ENCODE measurements at places on chromosomes 7 and 10.

GRCh38 chr10:129194181-129194870, 272.7 kb upstream of the MGMT start:
- no peak for DNase-seq

DNA sequence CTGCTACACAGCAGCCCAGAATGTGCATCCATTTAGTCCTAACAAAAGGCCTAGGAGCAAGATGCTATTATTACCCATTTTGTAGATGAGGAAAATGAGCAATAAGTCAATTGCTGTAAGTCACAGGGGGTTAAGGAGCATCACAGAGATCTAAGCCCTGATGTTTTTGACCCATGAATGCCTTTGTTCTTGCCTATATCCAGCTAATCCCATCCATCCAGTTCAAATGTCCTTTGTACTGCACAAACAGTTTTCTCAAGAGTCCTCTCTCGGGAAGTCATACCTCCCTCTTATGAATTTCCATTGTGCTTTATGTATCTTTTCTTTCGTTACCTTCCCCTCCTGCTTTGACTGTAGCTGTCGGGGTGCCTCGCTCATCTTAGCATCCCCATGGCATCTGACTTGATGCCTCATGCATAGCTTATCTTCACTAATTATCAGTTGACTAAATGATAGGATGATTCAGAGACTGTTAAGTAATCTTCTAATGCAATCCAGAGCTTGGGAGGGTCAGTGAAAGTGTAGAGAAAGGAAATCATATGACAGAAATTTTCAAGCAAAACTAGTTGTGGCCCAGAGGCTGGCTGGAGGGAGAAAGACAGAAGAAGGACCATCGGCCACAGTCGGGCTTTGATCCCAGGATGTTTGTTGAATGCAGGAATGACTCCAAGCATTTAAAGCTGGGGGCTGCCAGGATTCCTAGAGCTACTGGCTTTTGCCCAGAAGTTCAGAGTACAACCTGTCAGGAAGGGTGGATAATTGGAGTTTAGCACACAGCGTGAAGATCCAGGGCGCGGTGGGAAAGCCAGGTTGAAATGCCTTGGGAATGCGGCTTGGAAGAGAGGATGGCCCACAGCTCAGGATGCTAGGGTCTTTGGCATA, 23.5 kb downstream of the BLVRA start:
- DNase-seq = no peak

DNA sequence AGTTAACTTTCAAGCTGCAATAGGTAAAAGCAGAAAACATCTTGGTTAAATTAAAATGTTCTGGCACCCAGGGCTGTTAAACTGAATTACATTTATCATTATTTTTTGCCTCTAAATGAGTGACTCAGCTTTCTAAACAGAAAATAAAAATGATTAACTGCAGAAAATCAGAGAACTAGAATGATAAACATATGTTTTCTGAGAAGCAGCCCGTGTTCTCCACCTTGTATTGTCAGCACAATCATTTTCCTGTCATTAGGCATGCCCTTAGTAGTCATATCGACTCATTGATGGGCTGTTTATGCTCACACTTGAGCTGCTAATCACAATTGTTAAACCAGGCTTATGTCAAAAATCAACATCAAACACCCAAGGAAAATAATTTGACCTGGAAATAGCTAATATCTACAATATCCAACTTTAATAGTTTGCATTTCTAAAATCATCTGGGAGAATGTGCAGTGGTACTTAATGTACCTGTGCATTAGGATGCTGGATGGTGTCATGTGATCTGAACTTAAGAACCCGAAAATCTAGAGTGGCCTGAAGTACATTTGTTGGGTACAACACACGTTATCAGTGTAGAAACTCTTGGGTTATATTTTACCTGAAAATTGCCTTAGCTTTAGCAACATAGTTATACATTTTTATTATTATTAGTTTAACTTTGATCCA, 2.3 kb downstream of the MDFIC start:
- no peak for DNase-seq

DNA sequence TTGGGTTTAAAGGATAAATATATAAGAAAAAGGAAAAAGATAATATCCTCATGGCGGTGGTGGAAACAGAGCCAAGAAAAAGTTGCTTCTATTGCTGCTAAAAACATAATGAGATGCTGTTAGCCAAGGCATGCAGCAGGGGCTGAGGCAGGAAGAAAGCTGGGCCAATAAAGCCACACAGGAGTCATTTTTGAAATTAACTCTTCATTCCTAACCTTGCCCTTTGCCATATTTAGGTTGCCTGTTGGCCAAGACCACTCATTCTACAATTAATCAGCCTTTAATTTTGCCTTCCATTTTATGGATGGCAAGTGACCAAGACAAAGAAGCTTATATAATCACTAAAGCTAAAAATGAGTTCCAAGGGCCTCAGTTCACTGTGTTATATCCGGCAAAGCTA, 58.2 kb downstream of the ARMH3 start:
- no peak for DNase-seq

DNA sequence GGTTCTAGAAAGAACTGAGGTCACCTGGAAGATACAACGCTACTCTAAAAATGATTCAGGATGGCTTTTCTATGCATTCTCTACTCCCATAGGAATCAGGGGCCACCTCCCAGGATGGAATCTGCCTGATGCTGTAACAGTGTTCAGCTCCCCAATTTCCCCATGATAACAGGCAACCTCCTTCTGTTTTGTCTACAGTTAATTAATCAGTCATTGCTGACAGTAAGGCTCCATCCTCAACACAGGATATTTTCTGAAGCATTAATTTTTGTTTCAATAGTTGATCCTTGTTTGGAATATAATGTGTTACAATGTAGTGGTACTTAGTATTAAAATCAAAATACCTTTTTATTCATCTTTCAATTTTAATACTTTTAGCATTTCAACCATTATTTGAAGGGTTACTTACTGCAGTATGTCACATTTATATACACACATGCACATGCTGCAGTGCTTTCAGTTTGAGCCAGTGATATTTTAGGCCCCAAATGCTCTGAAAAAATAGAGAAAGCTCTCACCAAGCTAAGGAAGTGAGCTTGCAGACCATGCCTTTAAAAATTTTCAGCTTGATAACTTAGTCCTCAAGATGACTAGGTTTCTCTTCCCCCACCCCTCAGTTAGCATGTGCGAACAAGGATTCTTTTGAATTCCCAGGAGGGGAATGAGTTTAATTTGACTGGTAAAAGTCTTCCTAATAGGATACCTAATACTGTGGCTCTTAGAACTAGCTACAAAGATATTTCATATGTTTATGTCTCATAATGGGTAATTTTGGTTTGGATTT, 592 bp upstream of the PIK3CG start:
- no peak for DNase-seq

GRCh38 chr7:99024066-99024465, 119.8 kb downstream of the SMURF1 start:
- DNase-seq = no peak

GRCh38 chr10:99682032-99682431, 22.7 kb downstream of the ENTPD7 start:
- DNase-seq = peak; percentile 51

DNA sequence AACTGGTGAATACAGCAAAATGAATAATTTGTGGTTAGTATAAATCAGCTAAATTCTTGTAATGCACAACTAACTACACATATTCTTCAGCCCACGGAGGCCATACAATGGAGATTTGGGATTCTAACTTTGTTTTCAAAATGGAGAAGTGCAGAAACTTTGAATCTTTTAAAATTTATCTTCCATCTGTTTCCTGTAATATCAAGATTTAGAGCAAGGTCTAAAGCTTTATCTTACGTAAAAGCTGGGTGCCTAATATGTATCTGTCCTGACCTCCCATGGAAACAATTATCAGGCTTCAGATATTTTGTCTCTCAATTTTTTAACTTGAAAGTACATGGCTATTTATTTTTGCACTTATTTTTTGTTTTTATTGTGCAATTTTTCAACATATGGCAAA, 5.0 kb upstream of the AHR start:
- DNase-seq = no peak

- DNase-seq = no peak
Observed at GRCh38 chr10:8045726-8046494, 8.6 kb upstream of the GATA3 start.

- DNase-seq = peak; percentile 88
Observed at GRCh38 chr7:128827971-128828711, 2.1 kb upstream of the FLNC start.

GRCh38 chr10:33498391-33498891, 164.0 kb upstream of the NRP1 start:
- no peak for DNase-seq

DNA sequence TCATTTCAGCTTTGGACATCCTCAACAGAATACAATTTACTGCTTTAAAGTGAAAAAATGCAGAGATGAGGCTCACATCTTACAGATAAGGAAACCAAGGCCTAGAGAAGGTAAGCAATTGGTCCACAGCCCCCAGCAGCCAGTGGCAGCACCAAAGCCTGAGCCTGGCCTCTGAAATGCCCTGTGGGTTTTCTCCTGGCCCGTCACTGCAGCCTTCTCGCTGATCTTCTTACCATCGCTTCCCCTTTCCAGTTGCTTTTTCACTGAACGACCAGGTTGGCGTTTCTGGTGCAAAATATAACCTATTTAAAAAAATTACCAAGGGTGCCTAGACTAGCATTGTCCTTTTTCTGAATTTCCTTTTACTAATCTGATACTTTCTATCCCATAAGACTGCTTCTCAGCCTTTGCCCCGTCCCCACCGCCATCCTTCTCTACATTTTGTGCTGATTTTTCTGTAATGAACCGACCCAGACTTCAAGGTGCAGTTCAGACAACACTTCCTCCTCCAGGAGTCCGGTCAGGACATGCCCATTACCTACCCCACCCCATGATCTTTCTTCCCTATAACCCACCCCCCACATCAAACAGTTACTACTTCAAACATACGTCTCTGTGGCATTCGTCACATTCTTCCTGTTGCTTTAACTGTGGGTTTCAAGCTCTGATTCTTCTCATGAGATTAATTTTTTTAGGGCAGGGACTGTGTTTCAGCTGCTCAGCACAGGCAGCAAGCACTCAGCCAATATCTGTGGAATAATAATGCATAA, 289.4 kb downstream of the DNAJB6 start:
- no peak for DNase-seq

- DNase-seq = peak; percentile 67
Observed at GRCh38 chr7:141464551-141464950, 86.7 kb upstream of the AGK start.

DNA sequence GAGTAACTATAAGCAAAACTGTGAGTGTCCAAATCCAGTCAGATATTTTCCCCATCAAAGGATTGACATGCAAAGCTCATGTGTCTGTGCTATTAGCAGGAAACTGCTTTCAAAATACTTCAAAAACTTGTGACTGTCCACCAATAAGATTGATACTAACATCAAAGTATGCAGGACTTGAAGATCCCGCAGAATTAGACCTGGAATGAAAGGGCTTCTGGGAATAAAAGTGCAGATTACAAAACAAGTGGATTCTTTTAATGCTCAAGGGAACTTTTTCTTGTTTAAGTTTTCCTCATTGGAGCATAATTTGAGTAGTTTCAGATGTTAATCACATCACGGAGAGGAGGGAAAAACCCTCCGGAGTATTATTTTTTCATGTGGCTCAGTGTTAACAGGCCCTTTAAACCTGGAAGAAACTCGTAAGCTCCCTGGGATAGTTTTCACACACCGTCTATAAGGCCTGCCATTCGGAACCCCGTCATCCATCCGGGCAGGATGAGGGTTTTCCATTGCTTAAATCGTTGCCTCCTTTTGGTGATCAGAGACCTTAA, 33.9 kb upstream of the MKX start:
- no peak for DNase-seq

DNA sequence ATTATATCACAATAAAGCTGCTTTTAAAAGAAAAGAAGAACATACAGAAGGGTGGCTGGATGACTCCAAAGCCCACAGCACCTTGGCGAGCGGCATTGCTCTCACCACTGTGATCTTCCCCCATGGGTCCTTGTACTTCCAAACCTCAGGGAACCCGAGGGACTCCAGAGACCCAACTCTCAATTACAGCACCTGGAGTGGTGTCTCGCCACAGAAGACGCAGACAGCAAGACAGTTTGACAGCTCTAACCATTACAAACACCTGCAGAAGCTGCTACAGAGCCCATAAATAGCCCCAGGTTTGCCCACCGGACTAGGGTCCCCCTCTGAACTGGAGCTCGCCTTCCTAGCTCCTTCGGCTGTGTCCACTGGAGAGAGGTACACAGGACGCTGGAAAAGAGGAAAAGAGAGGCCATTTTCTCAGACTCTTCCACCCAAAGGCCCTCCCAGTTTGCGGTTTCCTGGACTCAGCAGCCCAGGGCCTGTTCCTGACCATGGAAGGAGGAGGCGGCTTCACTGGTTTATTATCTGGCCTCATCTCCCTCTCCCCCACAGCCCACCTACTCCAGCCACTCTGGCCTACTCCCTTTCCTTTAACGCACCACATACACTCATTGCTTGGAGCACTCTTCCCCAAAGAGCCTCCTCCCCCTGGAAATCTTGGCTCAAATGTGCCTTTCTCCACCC, 1.9 kb downstream of the PIK3AP1 start:
- DNase-seq = no peak

DNA sequence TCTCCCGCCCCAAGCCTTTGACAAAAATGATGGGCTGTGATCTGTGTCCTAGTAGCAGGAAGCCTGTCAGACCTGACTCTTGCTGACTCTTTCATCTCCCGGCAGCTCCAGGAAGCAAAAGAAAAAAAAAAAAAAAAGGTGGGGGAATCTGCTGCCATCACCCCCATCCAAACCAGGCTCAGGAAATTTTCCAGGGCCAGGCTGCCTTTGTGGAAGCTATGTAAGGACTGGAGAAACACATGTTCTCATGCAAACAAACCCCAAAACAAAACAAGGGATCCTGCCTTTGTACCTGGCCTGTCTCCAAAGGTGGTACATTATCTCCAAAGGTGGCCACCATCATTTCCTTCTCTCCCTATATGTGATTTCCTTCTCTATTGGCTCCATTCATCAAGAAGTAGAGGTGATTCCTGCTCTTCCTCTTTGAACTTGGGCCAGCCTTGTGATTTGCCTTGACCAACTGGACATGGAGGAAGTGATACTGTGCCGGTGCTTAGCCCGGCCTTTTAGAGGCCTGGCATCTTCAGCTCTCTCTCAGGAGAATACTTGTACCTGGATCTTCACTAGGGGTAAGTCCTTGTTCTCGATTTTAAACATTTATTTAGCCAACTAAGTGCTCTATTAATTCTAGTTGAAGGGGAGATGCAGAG, 192.2 kb upstream of the SVIL start:
- DNase-seq = no peak

- peak; percentile 66 for DNase-seq
Observed at GRCh38 chr10:102669206-102670064, 25.2 kb downstream of the TRIM8 start.

DNA sequence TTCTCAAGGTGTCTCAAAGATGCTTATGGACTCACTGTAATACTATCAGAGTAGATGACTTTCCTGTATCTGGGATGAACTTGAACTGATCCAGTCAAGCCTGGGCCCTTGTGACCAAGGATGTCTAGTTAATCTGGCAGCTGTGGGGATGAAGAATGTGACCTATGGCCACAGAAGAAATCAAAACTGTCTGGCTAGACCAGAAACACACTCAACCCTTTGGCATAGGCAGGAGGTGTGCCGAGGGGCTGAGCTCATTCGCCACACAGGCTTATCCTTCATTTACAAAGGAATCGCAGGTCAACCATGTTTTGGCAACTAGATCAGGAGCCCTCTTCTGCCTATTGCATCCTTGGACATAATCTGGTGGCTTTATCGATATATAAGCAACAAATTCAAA, 110.6 kb downstream of the ATXN7L1 start:
- DNase-seq = no peak

- no peak for DNase-seq
Observed at GRCh38 chr10:74754381-74754821, 72.0 kb upstream of the KAT6B start.
